Stimulated activated CD4-positive, alpha-beta T cell treated with anti-CD3 and anti-CD28 coated beads, Interleukin-15, amount 100 ng/mL, for 1 hour (primary cell): ENCODE measurements at places on chromosomes 3 and 15.
A peak's percentile ranks its signal among the peaks of the same experiment; 100 is the strongest.

GRCh38 chr3:46629551-46630517 is 17.5 kb downstream of the FAM240A start:
- DNase-seq, result peak; percentile 56

DNA sequence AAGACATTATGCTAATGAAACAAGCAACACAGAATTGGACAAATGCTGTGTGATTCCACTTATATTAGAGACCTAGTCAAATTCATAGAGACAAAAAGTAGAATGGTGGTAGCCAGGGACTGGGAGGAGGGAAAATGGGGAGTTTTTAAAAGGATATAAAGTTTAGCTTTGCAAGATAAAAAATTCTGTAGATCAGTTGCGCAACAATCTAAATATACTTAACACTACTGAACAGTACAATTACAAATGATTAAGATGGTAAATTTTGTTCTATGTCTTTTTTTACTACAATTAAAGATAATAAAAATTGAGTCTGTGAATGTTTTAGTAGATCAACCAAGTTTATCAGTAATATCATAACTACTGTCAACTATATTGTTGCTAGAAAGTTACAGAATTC is 340.1 kb upstream of the PDZRN3 start:
- no peak for DNase-seq

DNA sequence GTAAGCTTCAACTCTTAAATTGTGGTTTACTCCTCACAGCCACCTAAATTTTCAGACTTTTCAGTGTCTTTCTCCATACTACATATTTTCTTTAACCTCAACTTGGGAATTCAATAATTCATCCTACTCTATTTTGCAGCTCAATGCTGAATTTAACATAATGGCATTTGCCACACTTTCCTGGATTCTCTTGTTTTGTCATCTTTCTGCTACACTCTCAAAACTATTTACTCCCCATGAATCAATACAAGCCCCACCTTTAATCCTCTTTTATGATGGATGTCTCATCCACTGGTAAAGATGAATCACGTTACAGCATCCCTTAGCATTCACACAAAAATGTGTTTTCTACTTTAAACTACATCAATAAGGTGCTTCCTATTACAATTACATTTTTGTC is 19.6 kb upstream of the CHMP2B start:
- no peak for DNase-seq

DNA sequence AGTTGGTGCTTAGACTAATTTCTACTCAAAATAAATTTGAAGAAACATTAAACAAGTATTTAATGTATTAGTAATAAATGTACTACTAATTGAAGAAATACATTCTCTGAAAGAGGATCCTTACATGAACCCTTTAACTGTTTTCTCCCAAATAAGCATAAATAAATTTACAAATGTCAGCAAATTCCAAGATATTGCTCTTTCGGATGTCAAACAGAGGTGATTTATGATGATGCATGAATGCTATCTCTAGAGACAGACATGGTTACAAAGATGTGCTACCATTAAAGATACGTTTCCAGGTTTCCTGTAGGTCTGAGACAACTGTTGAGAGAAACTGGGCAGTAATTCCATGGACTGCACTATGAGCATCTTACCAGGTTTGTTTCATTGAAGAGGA is 629 bp downstream of the GABRR3 start:
- DNase-seq, result no peak

DNA sequence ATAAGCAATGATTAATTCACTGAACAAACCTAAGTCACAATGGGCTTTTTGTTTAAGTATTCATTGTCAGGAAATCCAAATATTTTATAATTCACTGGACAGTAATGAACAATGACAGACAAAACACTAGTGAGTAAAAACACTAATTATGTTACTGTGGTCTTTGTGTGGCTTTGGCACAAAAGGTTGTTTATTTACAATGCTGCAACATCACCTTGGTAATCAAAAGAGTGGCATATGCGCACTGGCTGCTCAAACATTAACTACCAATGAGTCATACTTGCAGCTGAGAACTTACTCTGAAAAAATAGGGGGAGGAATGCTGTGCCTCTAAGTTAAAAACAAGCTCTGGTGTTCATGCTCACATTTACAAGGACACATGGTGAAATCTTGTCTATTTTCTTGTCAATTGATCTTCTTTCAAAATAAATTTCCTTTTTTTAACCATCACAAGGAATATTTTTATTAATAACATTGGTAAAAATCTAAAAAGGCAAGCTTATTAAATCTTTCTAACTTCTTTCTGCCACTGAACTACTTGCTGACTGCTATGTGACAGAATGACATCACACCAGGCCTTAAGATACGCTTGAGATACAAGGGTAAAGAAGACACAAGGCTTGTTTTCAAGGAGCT is 85.2 kb upstream of the PPIB start:
- DNase-seq, result no peak

DNA sequence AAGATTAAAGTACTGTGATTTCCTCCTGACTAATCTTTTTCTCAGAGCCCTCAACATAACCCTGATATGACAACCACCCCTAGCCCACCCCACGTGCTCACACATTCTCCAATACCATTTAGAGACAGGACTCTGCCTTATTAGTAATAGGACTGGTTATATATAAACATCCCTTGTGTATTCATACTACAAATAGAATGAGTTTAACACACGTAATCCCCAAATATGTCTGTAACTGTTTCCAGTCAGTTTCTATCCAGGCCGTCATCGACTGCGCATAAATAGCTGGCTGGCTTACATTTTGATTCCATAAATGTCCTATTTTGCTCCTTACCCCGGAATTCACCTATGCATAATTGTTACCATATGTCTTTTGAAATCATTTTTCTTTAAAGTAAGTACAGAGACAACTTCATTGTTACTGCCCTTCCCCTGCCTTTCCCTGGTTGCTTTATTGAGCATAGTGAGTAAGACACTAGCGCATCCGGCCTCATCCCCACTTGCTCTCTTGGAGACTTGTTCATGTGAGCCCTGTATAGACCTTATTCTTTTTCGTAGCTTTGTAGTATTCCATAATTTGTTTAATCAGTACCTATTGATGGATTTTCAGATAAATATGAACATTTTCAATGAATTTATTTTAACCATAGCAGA is 3.5 kb upstream of the P2RY14 start:
- no peak for DNase-seq

DNA sequence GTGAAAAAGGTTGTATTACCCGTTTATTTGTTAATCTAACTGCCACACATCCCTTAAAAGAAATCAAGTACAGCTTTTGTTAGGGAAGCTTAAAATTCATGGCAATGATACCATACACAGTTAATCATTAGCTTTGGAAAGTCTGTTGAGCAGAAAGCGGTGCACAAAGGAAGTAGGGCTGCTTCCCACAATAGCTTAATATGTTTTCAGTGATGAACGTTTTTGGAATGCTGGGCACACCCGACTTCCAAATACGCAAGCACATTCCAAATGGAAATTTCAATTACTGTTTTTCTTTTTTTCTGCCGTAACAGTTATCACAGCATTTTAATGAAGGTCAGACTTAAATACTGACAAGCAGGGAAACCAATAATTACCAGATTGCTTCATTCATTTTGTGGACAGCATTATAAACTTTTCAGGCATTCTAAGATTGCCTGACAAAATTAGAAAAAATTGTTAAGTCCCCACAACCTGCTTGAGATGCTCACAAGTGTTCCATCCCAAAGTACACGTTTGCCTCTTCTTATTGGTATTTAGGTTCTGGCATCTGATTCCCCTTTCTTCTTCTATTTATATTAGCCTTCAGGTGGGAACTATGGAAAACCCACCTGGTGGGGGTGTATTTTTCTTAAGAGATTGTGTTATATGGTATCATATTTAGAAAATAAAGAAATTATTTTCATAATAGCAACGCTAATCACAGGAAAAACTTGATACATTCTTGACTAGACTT is 1.1 kb upstream of the ECT2 start:
- no peak for DNase-seq

DNA sequence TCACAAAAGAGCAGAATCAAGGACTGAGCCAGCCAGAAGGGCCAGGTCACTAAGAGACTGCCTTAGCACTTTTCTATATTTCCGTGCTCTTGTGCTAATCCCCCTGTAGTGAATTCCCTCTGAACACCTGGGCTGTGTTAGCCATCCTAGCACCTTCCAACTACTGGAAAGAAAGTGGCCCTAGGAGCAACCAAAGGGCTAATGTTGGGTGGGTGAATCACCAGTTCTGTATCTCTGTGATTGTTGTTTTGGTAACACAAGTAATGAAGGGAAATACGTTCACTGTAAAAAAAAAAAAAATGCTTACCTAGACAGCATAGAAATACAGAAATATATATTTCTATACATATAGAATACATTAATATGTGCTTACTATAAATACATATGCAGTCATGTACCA is 43.9 kb downstream of the PXYLP1 start:
- DNase-seq, result no peak

DNA sequence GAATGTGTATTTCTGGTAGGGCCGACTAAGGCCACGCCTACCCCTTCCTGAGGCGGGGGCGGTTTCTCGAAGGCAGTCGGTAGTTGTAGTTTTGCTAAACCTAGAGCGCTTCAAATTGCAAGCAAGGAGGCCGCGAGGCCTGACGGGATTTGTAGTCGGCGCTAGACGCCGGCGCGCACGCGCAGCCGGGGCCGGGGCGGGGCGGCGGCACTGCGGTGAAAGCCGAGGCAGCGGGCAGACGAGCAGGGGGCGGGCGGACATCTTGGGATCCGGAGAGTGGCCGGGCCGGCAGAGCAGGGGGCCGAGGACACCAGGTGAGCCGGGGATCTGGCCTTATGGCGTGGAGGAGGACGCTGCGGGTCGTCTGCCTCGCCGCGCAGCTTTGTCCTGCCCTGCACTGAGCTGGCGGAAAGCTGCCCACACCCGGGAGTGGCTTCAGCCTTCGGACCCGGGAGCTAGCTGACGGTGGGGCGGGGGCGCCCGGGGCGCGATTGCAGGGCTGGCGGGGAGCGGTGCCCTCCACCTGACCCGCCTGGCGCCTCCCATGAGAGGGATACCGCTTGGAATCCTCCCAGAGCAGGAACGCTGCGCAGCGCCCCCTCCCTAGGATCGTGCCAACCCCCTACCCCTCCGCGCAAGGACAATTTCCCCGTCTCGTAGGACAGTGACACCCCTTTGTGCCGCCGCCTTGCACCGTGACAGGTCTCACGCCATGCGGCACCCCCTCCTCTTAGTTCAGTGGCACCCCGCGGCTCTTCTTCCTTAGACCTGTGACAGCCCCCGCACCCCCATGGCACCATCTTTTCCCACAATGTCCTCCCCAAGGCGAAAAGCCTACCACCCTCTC is at the start of gene AP2M1:
AP2M1 (plus strand) TSS at position 210 of the 847 bp plus-strand sequence. CDS start 2,139 bp downstream, outside the sequence.
- peak; percentile 97 for DNase-seq

- DNase-seq, result no peak
These were observed 37.9 kb downstream of the TJP1 start for GRCh38 chr15:29784413-29784812.

DNA sequence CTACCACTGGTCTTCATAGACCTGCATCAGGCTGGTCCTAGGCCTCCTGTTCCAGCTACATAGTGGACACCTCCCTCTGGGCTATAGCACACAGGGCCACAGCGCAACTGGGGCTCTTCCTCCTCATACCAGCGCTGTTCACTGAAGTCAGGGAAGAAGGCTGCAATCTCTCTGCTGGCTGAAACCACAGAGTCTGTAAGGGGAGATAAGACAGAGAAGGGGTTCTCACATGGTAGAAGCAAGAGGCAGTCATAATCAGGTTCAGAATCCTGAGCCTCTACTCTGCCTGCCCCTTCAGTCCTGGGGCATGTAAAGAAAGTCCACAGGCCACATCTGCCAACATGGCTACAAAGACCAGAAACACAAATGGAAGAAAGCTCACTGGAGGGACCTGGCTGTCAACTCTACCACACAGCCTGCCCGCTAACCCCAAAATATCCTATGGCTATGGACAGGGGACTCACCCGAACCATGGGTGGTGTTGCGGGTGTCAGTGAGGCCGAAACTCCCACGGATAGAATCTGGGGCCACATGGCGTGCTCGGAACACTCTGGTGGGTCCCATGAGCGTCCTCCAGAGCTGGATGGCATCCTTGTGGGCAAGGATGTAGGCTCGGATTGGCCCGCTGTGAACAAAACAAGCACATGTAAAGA is 38.7 kb downstream of the SPINK8 start:
- no peak for DNase-seq

DNA sequence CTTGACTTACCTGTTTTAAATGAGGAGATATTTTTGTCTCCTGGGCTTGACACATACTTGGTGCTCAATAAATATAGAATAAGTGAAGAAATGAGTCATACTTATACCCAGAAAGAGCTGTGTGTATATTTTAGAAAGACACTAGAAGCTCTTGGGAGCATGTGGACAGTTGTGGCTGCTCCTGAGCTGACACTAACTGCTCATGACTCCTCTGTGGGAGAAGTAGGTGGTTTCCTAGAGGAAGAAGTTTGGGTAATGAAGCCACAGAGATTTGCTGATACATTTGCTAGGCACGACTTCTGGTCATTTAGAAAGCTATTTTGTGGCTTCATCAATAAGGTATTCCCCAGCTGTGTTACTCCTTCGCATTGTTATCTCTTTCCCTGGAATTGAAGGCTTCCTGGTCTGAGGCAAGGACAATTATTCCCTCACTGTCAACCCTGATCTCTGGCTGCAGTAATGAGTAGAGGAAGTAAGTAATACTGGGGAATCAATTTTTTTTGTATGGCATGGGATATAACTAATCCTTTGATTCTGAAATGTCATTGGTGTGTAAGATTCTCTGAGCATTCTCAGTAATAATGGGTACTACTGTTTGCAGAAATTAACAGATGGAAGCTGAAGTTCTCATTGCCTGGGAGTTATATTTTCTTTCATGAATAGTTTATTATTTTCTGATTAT is 79.6 kb upstream of the DCBLD2 start:
- no peak for DNase-seq

- DNase-seq, result no peak
These were observed 48.3 kb upstream of the ATP2B2 start for GRCh38 chr3:10553591-10554235.

DNA sequence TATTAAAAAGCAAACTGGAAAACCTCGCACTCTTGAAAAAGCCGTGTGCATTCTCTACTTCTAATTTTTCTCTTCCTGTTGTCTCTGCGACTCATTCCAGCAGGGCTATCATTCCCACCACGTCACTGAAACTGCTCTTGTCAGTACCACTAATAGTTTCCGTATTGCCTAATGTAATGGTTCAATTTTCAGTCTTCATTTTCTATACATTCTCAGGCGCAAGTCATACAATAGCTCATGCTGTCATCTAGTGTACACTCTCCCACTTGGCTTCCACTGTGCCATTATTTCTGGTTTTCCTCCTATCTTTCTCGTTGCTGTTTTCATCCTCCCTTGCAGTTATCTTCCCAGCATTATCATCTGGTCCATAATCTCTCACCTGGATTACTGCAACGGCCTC is 160.2 kb downstream of the SPATA16 start:
- no peak for DNase-seq

- no peak for DNase-seq
These were observed 140.6 kb upstream of the TMCO5A start for GRCh38 chr15:37793851-37794250.
